Dorsolateral prefrontal cortex (tissue), 122 donors: ENCODE measurements at places on chromosomes 13 and 19.

GRCh38 chr13:35976126-35976525 is 155.1 kb downstream of the DCLK1 start:
- DNase-seq: no peak

DNA sequence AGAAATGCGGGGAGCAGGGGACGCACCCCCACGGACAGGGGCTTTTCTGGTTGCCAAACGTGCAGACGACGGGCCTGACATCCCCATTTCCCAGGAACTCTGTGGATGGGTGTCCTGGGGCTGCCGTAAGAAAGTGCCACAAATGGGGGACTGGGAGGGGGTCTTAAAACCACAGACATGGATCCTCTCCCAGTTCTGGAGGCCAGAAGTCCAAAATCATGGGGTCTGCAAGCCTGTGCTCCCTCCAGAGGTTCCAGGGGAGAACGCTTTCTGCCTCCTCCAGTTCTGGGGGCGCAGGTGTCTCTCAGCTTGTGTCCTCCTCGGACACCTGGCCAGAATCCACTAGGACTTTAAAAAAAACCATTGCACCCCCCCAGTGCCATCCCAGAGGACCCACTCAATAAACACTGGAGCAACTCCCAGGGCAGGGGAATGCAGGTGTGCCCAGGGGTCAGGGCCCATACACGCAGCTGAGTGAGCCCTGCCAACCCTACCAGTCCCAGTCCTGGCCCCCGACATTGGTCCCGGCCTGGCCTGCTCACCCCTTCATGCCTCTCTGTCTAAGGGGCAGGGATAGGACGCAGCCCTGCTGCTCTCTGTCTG is 103.9 kb downstream of the GADD45B start:
- no peak for DNase-seq

DNA sequence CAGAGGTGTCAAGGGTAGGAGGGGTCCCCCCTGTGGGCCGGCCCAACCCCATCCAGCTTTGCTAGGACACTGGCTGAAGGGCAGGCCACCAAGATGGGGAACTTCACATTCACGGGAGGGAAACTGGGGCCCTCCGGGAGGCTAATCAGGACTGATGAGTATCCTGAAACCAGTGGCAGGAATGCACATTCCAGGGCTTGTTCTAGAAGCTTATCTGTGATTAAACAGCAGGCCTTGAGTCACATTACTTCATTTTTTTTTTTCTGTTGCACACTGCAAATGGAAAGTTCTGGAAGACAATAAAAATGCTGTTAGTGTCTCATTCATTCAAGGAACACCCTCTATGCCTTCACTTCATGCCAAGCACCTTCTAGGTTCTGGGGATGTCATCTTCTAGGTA is 15.5 kb upstream of the SIGLEC11 start:
- DNase-seq: no peak

- no peak for DNase-seq
Measured at GRCh38 chr19:46206176-46206575, 23.4 kb upstream of the IGFL1 start.

GRCh38 chr19:17968362-17968761 is 1.5 kb downstream of the KCNN1 start:
- no peak for DNase-seq

GRCh38 chr19:3478409-3479176 is 1.7 kb downstream of the SMIM24 start:
- DNase-seq: no peak
